ENCODE measurements at places on chromosomes 13 and 19.

DNA sequence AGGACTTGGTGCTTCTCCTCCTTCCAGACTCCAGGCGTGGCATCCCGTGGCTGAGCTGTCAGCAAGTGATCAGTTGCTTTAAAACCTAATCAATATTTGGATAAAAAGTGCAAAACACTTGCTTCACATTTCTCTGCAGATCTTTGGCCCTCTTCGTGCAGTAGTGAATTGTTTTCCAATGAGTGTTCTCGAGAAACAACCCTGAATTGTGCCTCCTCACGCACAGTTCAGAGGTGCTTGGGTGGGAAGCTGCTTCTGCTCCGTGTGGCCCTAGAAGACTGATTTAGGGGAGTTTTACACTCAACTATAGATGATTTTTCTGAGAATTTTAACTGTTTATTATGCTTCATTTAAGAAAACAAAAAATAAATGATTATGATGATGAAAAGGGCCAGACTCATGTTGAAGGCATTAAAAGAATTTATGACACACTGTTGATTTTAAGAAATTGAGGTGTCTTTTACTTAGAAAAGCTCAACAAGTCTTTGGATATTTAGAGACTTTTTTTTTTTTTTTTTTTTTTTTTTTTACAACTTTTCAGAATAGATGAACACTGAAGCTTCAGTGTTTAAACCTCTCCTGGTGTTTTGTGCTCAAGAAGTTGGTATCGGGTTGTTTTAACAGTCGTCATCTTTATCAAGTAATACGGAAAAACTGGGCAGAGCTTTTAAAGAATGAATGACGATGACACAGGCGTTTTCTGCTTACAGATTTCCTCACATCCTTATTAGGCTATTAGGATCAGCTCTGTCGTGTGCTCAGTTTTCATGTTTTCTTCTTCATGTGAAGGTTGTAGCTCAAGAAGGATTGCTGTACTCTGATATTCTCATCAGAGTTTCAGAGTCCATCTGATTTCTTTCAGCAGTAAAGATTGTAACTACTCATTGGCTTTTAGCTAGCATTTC is 39.5 kb upstream of the TEX29 start:
- DNase-seq, result no peak

DNA sequence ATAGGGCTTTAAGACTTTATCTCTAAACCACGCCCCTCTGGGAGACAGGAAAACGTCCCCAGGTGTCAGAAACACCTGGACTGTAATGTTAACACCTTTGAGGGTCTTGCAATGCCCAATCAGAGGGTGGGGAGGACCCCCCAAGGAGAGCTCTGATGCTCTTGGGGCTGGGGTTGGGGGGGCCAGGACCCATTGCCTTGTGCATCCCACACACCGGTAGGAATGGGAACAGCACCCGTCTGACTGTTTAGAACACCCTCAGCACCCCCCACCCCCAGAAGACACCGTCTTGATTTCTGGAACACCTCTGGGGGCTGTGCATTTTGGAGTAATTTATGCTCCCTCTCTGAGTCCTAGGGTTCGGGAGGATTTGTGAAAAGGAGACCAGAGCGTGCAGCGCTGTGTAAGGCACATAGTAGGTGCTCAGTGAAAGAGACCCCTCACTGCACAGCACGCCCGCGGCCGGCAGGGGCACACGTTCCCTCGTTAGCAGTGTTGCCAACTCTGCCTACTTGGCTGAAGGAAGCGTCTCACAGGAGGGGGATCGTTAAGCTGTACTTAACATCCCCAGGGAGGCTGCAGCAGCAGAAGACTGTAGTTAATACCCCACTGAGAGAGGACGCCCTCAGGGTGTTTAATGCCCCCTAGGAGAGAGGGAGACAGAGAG is 2.8 kb upstream of the ERFL start:
- DNase-seq, result no peak

GRCh38 chr13:93872376-93872775 is 607.1 kb downstream of the DCT start:
- no peak for DNase-seq

DNA sequence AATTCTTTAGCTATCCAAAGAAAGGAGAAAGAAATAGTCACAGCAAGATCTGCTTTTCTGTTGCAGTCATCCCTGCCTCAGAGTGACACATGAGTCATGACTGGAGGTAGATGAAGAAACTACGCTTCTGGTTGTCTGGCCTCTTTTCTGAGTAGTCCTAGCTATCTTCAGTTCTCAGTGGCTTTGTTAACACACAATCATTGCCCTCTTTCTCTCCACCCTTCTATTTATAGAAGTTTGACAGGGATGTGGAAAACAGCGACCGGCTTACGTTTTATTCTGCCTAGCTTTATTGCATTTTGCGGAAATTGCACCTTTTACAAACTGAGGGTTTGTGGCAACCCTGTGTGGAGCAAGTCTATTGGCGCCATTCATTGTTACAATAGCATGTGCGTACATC is 26.7 kb downstream of the SPATA13 start:
- DNase-seq, result no peak

- no peak for DNase-seq
Observed at GRCh38 chr13:25170554-25171111, 1.5 kb downstream of the AMER2 start.
